CD14-positive monocyte (primary cell): ENCODE measurements at places on chromosomes 11 and 22.
A peak's percentile ranks its signal among the peaks of the same experiment; 100 is the strongest.

DNA sequence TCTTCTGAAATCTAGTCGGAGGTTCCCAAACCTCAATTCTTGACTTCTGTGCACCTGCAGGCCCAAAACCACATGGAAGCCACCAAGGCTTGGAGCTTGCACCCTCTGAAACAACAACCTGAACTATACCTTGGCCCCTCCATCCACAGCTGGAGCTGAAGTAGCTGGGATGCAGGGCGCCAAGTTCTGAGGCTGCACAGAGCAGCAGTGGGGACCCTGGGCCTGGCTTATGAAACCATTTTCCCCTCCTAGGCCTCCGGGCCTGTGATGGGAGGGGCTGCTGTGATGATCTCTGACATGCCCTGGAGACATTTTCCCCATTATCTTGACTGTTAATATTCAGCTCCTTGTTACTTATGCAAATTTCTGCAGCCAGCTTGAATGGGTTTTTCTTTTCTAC lies 38.3 kb upstream of the MMP7 start:
- no peak for DNase-seq

DNA sequence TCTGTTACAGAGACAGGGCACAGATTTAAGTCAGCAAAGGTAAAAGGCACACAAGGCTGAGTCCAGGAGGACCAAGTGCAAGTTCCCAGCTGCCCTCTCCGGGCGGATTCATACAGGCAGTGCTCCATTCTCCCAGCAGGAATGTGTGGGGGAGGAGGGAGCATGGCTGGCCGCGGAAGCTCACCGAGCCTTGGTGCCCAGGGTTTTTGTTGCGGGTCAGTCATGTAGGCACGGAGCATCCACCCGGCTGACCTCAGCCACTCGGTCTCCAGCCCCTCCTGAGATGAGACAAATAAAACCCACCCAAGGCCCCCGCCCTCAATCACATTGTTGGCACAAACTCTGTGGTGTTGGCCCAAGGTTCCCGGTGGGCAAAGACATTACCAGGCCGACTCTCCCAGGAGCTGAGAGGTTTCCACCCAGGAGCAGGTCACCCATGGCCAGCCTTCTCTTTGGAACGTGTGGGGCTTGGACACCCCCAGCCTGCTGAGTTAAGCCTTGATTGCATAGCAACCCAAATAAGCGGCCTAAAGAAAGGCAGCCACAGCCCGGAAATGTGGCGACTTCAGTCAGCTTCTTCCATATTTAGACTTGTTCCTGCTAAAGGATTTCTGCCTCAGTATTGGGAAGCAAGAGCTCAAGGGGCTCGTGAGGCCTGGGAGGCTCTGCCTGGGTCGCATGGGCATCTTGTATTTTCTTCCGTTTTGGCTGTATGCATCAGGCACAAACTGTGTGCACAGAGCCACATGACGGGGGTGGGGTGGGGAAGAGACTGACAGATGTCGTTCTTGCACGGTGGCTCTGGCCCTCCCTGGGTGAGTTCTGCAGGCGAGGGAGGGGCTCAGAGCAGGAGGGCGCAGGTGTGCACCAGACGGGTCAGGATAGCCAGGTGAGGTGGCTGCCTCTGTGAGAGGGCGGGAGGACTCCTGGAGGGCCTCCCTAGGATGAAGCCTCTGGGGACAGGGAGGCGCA lies 63.0 kb downstream of the ARHGAP8 start:
- no peak for DNase-seq

DNA sequence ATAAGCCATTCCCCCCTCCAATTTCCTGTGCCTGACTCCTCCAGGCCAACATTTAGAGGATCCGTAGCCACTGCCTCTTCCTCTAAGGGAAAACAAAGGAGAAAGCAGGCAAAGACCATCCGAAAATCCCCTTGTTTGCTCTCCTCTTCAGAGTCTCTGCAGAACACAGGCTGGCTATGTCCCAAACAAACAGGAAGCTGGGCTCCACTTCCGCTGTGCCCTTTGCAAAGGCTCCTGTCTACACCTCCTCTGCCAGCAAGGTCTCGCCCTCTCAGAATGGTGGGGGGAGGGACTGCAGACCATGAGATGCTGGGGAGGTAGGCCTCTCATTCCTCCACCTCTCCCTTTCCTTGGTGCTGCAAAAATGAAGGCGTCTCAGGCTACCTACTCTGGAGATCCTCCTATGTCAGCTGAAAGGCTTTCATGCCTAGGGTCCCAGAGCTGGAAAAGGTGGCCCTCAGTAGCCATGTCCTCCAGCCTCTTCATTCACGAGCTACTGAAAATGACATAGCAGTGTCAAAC lies 596.2 kb downstream of the BUD13 start:
- DNase-seq = no peak

GRCh38 chr11:78354408-78355308 lies 63.0 kb downstream of the GAB2 start:
- DNase-seq = no peak

DNA sequence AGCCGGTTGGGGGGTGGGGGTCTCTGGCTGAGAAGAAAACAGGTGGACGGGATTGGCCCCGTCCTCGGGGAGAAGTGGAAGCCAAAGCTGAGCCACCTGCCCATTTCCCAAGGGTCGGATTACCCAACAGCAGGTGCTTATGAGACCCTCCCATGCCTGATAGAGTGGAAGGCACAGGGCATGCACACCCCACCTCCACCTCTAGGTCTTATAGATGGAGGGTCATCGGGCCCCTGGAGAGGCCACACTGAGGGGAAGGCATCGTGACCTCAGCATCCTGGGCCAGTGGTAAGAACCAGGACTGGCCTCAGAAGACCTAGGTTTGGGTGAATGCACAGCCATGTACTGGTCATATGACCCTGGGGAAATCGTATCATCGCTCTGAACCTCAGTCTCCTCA lies 85.9 kb downstream of the BUD13 start:
- DNase-seq = no peak

DNA sequence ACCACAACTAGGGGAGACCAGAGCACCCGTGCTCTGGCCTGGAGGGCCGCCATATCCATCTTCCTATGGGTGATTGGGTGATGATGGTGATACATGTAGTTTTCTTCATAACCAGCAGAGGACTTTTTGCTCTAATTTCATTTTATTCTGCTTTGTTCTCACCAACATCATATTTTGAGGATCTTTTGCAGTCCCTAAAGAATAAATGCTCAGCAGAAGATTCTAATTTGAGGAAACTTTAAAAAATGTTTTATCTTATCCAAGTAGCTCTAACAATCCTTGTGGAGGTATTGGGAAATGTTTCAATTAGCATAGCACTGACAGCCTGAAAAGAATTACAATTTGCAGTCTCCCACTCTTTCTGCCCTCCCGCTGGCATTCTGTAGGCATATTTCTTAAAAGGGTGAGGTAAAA lies 544.0 kb downstream of the NTM start:
- no peak for DNase-seq

DNA sequence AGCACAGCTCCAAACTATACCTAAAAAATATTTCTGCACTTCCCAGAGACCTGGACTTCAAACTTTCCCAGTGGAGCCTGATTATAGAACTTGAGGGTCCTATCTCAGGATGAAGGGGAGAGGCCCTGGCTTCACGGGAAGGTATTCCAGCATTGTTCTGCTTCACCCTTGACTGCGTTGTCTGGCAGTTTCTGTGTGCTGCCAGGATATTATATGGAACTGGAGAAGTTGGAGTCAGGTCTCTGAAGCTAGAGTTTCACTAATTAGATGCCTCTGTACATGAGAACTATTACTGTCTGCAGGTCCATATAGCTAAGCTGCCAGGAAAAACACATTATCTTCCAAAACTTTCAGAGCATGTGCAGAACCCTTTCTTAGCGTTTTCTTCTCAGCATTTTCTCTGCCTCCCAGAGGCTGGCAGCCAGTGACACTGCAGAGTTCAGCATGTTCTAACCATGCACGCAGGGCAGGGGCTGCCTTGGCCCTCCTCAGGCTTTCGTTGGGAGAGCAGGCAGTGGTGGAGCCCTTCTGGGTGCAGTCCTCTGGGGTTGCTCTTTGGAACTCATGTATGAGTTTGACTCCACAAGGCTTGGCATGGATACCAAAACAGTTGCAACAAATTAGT lies 99.3 kb downstream of the CWC15 start:
- DNase-seq = no peak

DNA sequence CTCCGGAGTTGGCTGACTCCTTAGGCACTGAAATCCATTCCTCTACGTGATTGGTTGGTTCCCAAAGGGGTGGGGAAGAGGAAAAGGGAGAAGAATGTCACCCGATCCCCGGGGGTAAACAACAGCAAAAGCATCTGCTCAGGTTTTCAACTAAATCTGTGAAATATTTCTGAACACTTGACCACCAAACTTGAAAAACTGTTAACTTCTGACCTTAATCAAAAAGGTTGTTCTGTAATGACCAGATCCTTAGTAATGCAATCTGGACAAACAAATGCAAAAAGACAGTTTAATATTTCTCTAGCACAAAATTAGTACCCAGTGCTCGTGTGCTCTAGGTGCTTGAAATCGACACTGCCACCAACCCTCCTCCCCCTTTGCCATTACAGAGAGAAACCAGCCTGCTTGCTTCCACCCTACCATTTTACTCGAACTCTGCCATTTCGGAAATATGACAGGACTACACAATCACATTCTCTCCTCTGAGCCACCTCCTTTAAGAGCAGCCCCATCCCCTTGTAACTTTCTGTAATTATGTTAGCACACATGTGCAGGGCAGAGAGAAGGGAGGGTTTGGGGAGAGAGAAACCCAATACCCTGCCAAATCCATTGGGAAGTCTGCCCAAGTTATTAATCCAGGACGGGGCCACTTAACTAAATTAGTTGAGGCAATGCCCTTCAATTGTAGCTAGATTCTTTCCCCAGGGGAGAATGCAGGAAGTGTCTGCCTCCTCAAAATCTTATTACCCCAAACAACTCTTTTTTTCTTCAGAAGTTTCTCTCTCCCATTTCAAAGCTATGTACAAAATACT lies 113.8 kb downstream of the RBFOX2 start:
- peak; percentile 53 for DNase-seq

DNA sequence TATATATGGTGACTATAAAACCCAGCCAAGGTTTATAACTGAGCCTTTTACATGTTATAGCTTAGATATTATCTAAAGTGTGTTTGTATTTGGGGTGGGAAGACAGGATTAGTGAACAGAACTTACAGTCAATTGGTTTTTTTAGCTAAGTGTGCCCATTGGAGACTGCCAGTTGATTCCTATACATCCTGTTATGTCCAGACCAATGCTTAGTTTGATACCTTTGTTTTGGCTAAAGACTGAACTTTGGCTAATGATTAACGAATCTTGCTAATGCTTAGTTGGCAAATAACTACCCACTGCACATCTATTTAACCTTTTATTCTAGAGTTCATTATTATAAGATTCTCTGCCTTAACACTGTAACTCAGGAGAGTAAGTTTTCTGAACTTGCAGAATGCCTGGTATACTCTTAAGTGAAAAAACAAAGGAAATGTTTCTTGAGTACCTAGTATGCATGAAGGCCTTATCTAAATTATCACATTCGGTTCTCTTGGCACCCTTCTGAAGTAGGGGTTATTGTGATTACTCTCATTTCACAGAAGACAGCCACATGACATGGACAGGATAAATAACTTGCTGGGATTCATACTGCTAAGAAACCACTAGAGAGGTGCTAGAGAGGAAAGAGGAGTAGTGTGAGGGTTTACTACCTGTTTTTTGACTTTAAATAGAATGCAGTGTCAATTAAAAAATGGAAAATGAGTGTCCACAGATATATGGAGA lies 54.0 kb downstream of the KREMEN1 start:
- no peak for DNase-seq

GRCh38 chr11:61187505-61188130 lies 15.7 kb upstream of the PGA3 start:
- DNase-seq = peak; percentile 79

DNA sequence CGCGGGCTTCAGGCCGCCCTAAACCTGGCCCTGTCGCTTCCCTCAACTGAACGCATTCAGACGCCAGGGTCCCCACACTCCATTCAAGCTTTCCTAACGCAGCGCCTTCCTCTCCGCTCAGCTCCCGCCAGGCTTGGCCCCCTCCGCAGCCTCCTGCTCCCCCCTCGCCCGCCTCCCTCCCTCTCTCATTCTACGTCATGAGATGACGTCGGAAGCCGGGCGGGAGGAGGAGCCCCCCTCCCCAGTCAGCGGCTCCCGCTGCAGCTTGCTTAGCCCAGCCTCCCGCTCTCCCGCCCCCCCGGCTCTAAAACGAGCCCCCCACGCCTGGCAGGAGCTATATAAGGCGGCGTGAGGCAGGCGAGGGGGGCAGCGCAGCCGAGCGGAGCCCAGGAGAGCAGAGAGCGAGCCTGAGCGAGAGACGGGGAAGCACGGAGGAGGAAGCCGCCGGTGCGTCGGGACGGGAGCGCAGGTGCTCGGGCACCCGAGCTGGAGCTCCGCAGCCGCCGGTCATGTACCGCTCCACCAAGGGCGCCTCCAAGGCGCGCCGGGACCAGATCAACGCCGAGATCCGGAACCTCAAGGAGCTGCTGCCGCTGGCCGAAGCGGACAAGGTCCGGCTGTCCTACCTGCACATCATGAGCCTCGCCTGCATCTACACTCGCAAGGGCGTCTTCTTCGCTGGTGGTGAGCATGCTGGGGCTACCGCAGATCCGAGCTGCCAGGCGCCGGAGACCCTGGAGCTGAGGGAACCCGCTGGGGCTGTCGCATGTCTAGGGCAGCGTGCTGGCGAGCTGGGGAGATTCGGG lies at the start of gene NPAS4:
Gene NPAS4, plus strand, starts transcription at position 365 of the 806 bp plus-strand sequence. Its CDS starts 145 bp downstream, at position 510.
- no peak for DNase-seq

GRCh38 chr22:21031545-21032036 lies 770 bp downstream of the SLC7A4 start:
- no peak for DNase-seq

GRCh38 chr11:17393472-17393871 lies 5.0 kb upstream of the KCNJ11 start:
- no peak for DNase-seq

- no peak for DNase-seq
Observed at GRCh38 chr22:20194681-20195593, 44.1 kb upstream of the CCDC188 start.

- no peak for DNase-seq
Observed at GRCh38 chr22:30872285-30873041, 96.1 kb downstream of the MORC2 start.

DNA sequence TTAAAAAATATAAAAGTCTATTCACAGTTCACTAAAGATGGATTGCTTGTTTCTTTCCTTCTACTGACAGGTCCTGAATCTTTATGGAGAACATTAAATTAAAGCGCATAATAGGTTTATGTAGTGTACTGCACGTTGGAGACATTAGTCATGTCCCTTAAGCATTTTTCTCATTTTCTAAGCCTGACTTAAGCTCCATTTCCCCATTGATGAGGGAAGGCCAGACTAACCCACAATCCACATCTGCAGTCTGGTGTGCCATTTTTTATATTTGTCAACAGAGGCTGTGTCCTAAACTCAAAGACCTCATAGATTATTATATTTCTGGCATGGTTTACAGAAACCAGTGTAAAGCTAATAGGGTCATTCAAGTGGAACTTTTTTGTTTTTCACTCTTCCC lies 39.9 kb downstream of the CADM1 start:
- no peak for DNase-seq
